ENCODE measurements at places on chromosomes 11 and 22.

- DNase-seq: no peak
Measured at GRCh38 chr11:87444993-87445392, 407.3 kb downstream of the TMEM135 start.

DNA sequence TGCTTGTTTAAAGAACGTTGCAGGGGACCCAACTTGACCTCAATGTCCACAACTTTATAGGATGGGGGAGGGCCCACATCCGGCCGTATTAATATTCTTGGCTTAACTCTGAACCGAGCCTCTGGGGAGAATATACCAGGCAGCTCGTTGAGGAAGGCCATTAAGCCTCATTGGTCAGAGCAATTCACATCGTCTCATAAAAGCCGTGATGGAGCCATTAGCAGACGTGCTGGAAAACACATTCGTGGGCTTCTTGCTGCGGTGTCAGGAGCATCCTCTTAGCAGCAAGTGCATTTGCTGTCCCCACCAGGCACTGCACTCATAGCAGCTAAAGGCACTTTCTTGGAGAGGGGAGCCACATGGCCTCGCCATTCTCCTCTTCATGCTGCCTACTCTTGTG, 14.9 kb downstream of the DSCAML1 start:
- DNase-seq: no peak

DNA sequence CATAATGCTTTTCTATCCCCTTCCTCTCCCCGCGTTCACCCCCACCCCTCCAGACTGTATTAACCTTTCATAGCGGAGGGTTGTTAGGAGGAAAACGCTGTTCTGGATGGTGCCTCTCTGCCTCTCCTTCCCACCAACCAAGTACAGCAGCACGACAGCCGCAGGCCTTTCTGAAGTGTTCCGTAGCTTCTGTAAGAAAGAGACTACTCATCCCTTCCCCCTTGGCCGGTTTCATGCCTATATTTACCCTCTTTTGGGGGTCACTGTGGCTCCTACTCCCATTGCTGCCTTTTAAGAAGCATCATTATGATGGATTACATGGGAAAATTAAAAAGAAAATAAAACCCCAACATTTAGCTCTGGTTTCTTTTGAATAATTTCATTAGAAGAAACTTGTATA, 46.5 kb downstream of the ZBTB16 start:
- no peak for DNase-seq

GRCh38 chr11:115974703-115975102, 470.5 kb upstream of the CADM1 start:
- DNase-seq: no peak

DNA sequence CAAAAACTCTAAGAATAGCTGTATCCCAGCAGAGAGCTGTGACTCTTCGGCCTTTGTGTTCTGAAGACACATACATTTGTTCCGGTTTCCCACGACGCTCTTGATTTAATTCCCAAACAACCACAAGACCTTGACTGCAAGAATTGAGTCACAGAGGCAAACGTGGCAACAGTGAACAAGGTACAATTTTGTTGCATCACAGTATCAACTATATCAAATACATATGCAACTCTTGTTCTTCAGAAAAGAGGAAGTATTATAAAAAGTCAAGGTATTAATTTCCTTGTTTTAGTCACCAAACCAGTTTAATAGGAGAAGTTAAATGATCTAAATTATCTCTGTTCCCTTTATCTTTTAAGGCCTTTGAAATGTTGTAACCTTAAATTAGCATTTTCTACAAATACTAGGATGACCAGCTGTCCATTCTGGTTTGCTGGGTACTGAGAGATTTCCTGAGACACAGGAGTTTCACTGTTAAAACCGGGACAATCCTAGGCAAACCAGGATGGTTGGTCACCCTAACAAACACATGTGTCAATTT, 11.1 kb downstream of the HPS5 start:
- no peak for DNase-seq

DNA sequence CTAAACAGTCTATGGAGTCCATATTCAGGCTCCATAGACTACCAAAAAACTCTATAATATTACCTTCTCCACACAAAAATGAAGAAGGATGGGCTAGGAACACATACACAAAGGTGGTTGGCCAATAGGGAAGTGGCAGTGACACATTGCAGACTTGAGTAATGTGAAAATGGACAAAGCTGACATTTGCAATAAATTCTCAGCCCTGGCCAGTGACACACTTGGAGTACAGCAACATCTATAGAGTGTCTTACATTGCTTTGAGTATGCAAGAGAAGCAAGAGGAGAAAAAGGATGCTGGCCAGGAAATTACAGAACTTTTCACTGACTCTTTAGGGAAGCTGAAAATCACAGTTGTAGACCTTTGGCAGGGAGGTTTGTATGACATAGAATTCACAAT, 7.3 kb upstream of the OR52W1 start:
- DNase-seq: peak; percentile 7

GRCh38 chr11:32088117-32088941, 2.5 kb upstream of the RCN1 start:
- DNase-seq: peak; percentile 43

DNA sequence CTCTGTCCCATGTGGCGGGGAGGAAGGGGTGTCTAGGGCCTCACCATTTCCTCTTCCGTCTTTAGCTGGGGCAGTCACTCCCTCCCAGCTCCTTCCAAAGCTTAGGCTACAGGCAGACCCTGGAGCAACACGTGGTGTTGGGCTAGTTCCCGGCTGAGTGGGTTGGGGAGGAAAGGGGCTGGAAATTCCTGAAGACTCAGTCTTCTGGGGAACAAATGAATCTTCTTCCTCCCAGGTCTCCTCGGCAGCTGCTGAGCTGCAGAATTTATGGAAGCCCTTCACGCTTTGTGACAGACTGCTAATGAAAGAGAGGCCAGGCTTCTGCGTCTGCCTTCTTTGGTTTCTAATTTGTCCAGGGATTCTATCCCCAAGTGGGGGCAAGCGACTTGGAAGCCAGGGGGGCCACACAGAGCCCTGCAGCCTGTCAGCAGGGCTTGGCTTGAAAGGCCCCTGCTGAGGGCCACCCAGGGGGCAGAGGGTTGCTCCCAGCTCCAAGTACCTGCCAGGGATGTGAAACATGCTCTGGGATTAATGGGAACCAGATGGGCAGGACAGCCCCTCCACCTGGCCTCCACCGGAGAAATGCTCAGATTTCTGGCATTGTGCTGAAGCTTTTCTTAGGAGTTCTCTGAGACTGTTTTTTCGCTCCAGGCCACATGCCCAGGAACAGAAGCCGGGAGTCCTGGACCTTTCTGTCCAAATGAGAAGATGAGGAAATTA, 123.1 kb downstream of the PKNOX2 start:
- DNase-seq: no peak

DNA sequence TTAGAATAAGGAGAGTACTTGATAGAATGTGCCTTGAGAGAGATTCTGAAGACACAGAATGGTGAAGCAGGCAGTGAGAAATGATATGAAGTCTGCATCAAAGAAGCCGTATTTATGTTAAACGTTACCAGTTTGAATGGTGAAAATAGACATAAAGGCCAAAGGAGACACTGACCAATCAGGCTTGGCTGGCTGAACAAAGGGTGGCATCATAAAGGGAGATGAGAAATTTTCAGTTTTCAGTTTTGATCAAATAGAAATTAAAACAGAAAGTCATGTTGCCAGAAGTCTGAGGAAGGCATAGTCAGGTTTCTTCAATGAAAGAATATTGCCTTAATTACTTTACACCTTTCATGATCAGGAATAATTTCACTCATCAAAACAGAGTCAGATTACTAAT, 6.6 kb downstream of the OR51F1 start:
- no peak for DNase-seq

GRCh38 chr22:33565580-33565995, 354.7 kb downstream of the LARGE1 start:
- no peak for DNase-seq

DNA sequence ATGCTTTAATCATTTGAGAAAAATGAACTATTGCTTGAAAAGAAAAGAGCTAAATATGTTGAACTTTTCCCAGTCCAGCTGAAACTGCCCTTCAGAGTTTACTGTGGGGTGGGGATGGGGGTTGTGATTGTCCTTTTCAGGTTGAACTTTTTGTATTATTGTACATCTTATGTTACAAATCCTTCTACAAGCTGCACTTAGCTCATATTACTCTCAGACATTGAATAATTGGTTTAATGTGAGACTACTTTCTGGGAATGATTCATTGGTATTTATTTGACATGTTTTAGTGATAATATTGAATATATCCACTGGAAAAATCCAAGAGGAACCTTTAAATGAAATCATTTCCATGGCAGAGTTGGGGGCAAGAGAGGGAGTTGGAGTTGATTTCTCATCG, 84.9 kb downstream of the ATXN10 start:
- DNase-seq: no peak

DNA sequence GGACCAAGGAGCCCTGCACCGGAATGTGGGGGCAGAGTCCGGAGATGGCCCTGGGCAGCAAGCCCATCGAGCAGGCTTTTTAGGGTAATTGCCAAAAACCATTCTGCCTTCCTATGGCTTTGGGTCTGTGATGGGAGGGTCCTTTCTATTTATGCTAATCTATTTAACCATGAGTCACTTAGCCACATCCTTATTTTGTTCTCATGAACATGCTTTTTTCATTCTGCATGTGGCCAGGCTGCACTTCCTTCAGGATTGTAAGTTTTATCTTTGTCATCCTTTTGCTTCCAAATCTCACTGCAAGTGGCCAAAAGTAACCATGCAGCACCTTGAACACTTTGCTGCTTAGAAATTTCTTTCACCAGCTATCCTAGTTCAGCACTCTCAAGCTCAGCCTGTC, 88.3 kb downstream of the EFCAB6 start:
- DNase-seq: no peak

DNA sequence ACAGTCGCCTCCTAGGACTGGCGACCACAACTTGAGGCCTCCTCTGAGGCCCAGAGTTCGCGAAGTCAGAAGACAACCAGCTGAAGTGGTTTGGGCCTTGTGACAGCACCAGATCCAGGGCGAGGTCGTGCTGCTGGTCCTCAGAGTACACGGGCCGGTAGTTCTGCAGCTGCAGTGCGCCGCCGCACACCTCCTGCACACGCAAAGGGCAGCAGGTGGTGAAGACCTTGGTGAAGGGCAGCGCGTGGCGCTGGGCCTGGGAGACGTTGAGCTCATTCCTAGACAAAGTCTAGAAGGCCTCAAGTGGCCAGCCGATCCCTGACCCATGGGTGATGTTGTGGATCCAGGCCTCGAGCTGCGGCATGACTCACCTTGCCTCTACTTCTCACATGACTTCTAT, 18.2 kb downstream of the CD3E start:
- no peak for DNase-seq

- no peak for DNase-seq
Measured at GRCh38 chr22:19239464-19239863, 52.1 kb downstream of the CLTCL1 start.

GRCh38 chr11:11347592-11347991, 5.5 kb downstream of the CSNK2A3 start:
- no peak for DNase-seq

- DNase-seq: no peak
Measured at GRCh38 chr22:27466229-27466628, 335.3 kb downstream of the MN1 start.

DNA sequence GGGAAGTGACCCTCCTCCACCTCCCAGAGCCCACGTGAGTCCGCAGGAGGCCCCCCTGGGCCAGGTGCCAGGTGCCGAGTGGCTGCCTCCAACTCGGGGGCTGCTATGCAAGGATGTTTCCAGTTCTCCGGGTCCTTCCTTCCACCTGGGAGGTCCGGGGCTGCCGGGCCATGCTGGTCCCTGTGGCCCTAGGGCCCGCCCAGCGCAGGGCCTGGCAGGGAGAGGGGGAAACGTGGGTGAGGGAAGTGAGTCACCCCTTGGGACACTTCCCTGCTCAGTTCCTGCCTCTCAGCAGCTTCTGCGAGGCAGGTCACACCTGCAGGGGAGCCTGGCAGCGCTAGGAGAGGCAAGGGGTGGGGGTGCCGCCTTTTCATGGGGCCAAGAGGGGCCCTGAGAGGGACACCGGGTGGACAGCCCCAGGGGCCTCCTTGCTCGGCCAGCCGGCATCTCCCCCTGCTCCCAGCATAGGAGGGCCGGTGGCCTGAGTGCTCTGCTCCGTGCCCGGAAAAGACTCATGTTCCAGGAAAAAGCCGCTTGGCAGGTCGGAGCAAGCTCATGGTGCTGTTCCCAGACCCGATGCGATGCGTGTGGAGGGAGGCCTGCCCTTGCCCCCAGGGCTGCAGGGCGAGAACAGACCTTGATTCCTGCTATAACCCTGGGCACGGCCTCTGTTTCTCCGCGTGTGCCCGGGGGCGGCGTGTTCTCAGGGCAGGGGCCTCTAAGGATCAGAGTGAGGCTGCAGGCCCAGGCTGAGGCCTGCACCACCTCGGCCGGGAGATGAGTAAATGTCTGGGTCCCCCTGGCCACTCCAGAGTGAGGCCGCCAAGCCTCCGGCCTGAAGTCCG, 30.3 kb upstream of the WNT7B start:
- DNase-seq: peak; percentile 95

DNA sequence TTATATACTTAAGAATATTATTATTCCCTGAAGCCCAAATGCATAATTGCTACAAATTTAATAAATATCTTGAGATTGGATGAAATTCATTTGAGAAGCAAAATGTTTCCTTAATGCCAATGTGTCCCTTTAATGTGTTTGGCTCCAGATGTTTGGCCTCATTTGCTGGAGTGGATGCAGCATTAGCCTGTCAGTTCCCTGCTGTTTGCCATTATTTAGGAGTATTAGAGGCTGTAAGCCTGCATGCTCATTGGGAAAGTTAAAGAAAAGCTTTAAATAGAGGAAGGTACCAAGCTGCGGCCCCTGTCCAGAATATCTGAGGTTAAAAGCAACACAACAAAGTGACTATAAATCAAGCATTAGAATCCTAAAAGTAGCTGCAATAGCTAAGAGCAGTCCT, 54.8 kb upstream of the PITPNB start:
- no peak for DNase-seq

DNA sequence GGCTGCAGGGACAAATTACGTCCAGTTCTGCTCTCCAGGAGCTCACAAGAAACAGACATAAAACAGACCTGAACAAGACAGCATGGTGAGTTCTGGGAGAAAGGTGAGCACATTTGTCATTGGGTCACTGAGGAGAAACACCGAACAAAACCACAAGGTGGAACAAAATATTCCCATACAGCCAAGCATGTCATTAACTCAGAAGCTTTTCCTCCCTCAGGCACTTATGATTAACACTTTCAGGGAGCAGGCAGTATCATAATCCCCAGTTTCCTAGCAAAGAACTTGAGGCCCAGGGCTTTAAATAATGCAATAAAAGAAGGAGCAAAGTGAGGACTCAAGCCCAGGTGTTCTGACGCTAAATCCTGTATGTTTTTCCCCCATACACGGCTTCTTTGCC, 43.0 kb downstream of the P4HA3 start:
- no peak for DNase-seq

Data from RKO (cell line).